PC-3 (cell line): ENCODE measurements at places on chromosomes 2 and 18. TPM values are rescaled to one million over a fixed set of nuclear protein-coding genes. Genes with fewer than 3 reads are reported as not detected.

Gene EFHD1
- total RNA-seq, result 0.07 TPM in 1 of 2 replicates, not detected in the other

Gene PPP3R1
- total RNA-seq, result 13.7 and 21.8 TPM in 2 replicates

- peak; percentile 74 for DNase-seq
Observed at GRCh38 chr2:43609290-43609918, 13.6 kb upstream of the THADA start.

- peak; percentile 73 for DNase-seq
Observed at GRCh38 chr2:27723372-27724144, 48.0 kb upstream of the MRPL33 start.

DNA sequence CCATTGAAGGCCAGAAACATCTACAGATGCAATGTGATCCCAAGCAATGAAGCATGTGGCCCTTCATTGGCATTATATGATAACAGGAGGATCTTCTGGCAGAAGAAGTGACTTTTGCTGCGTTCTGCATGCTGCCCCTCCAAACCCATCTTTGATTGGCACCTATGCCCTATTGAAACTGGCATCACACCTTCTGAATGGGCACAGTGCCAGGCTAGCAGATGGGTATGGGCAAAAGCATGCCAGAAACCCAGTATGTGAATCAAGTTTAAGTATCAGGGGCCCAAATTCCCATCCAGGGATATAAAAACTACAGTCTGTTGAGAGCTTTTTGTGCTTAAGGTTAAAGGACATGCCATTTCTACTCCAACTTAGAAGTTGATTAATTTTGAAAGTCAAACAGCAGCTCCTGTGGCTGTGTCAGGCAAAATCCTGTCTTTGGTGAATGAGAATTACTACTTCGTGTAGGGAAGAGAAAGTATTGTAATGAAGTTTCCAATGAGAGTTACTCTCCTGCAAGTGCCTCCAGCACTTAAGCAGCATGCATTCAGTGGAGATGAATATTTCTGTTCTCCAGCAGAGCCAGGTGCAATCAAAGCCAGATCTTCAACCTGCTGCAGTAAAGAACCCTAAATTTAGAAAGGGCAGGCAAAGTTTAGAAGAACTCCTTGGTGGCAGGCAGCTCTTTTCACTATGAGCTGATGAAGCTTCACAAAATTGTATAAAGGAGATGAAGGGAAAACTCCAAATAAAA lies 8.6 kb downstream of the VRK2 start:
- no peak for DNase-seq

- no peak for DNase-seq
Observed at GRCh38 chr2:40037303-40037702, 258.2 kb upstream of the THUMPD2 start.

- peak; percentile 79 for DNase-seq
Observed at GRCh38 chr2:28166956-28167355, 225.7 kb upstream of the FOSL2 start.
